ENCODE measurements at places on chromosomes 4 and X.

DNA sequence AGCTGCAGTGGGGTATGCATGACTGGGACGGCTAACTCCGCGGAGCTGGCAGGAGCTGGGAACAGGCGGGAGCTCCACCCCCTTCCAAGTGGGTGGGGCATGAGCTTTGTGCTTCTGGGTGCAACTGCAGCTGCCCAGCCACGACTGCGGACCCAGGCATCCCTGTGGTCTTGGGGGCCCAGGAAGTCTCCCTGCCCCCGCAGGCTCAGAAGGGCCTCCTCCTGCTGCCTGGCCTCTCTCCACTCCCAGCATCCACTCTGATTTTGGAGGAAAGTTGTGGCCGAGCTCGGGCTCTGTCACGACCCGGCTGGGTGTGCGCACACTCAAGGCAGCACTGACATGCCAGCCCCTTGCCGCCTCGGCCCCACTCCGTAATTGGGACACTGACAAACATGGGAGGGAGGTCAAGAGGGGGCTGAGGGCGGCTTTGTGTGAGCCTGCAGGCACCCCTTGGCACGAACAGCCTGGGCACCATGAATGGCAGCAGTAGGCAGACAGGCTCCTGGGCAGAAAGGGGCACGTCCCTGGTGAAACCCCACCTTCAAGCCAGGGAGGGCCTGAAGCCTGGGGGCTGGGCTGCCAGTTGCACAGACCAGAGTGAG is 822.6 kb downstream of the GLUD2 start:
- DNase-seq, result no peak

DNA sequence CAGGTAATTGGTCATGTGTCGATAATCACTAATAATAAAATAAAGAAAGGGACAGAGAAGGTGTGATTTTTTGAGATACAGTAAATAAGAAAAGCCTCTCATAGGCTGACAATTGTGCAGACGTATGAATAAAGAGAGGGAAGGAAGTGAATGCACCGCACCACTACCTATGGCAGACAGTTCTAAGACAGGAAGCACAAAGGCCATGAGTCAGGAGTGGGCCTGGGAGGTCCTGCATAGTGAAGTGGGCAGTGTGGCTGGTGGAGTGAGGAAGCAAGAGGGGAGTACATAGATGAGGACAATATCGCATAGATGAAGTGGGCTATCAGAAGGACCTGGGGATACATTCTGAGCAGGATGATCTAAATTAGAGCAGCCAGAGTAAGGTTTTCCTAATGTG is 75.6 kb downstream of the BMP3 start:
- DNase-seq, result no peak

- DNase-seq, result no peak
These were observed 8.9 kb downstream of the FHIP1A start for GRCh38 chr4:151417766-151418376.

- DNase-seq, result no peak
These were observed 5.9 kb downstream of the PDLIM3 start for GRCh38 chr4:185529413-185529812.

DNA sequence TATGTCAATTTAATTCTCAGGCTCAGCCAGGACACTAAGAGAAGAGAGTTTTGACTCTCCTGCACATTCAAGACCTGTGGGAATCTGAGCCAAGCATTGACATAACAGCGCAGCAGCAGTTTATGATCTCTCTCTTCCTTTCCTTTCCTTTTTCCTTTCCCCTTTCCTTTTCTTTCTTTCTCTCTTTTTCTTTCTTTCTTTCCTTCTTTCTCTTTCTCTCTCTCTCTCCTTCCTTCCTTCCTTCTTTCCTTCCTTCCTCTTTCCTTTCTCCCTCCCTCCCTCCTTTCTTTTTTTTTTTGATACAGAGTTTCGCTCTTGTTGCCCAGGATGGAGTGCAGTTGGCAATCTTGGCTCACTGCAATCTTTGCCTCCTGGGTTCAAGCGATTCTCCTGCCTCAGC is 21.6 kb downstream of the SAT1 start:
- DNase-seq, result no peak

DNA sequence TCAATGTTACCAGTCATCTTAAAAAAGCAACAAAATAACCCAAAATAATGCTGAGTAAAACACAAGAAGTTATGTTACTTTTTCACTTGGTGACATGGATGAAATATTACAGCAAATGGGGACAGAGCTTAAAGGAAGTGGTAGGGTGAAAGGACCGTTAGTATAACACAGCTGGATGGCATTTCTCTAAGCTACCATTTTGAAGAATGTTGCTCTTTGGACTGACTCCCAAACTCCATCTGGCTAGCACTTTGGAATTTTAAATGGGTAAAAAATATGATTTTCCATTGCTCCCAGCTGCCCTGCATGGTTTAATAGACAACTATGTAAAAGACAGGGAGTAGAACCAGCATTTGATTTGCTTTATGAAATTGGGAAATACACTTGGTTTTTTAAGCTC is 27.6 kb downstream of the CLCN5 start:
- no peak for DNase-seq

DNA sequence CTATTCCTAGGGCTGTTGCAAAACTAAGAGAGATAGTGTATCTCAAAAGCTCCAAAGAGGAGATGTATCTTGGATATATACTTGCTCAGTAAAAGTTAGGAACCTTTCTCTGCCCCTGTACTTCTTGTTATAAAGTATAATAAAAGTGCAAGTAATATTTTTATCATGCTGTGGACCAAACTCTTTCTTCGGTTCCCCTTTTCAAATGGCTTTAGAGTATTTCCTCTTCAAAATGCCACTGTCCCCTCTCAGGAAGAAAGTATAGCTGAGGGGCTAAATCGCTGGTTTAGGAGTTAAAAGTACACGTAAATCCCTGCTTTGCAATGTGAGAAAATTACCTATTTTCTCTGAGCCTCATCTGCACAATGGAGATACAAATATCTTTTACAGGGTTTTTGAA is 169.1 kb upstream of the FTHL17 start:
- no peak for DNase-seq

GRCh38 chr4:4368809-4369580 is 17.9 kb upstream of the NSG1 start:
- DNase-seq, result no peak

GRCh38 chr4:40321574-40322275 is 13.4 kb upstream of the CHRNA9 start:
- no peak for DNase-seq

DNA sequence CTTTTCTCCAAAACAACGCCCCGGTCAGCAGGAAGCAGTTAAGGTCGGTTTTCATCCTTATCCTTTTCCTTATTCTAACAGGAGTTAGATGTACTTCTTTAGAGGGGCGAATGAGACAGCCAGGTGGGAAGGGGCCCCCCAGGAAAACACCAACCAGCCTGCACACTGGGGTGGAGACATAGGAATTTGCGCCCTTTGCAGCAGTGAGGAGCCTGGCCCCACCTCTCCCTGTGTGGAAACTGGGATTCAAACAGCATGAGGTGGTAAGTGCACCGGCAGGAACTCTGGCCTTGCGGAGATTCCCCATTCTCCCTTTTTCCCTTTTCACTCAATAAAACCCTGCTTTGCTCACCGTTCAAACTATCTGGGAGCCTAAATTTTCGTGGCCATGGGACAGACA is 8.0 kb upstream of the FAM47C start:
- no peak for DNase-seq

DNA sequence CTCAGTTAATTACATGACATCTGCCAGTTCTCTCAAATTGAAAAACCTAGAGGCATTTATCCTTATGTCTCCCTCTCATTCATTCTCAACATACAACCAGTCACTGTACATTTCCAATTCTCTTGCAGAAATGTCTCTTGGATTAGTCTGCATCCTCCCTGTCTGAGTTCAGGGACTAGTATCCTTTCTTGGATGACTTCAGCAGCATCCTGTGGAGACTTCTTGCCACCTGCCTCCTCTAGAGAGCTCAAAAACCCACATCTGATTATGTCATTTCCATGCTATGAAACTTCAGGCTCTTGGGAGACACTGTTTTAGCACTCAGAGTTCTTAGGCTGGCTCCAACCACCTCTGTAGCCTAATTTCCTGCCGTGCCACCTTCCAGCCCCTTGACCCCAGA is 515.1 kb upstream of the DIPK2B start:
- DNase-seq, result no peak

GRCh38 chr4:99202094-99202493 is 17.0 kb downstream of the ADH6 start:
- DNase-seq, result no peak

- DNase-seq, result no peak
These were observed 168.8 kb downstream of the ATRX start for GRCh38 chrX:77617206-77617605.

GRCh38 chr4:1862055-1862911 is 6.3 kb upstream of the LETM1 start:
- DNase-seq, result no peak

DNA sequence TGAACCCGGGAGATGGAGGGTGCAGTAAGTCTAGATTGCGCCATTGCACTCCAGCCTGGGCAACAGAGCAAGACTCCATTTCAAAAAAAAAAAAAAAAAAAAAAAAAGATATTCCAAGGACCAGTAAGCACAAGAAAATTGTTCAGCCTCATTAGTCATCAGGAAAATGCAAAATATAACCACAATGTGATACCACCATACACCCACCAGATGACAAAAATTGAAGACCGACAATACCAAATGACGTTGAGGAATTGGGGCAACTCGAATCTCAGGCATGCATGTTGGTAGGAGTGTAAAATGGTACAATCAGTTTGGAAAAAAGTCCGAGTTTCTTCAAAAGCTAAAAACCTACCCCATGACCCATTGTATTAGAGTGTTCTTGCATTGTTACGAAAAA is 130.2 kb upstream of the FAM9B start:
- DNase-seq, result no peak

GRCh38 chrX:99142745-99143144 is 1267.3 kb downstream of the PCDH19 start:
- DNase-seq, result no peak

DNA sequence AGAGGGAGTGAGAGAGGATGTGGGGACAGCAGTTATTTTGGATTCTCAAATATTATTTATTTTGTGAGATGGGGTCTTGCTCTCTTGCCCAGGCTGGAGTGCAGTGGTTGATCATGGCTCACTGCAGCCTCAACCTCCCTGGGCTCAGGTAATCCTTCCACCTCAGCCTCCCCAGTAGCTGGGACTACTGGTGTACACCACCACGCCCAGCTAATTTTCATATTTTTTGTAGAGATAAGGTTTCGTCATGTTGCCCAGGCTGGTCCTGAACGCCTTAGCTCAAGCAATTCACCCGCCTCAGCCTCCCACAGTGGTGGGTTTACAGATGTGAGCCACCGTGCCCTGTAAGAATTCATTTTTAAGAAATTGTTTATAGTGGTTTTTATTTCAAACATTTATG is 61.2 kb downstream of the FHDC1 start:
- no peak for DNase-seq

DNA sequence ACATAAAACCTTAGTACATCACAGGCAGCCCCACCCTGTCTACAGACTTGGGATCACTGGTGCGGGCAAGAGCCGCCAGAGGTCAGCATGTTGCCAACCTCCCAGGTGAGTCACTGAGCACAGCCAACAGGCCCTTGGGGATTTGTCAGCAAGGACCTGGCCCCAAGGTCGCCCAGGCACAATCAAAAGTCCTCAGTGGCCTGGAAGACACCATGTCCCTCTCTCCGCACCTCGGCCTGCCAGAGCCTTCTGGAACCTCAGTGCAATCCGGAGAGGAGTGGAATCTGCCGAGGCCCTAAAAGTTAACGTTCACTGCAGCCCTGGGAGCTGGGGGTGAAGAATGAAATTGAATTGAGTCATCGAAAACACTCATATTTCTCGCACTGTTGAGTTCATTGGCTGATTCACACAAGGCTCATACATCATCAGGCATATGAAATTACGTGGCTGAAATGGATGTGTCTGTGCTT is 74.3 kb downstream of the WFS1 start:
- DNase-seq, result no peak

- DNase-seq, result no peak
These were observed 9.9 kb upstream of the SLC25A6 start for GRCh38 chrX:1401611-1402430.

- DNase-seq, result no peak
These were observed 3.3 kb upstream of the SH2D1A start for GRCh38 chrX:124343016-124343415.

DNA sequence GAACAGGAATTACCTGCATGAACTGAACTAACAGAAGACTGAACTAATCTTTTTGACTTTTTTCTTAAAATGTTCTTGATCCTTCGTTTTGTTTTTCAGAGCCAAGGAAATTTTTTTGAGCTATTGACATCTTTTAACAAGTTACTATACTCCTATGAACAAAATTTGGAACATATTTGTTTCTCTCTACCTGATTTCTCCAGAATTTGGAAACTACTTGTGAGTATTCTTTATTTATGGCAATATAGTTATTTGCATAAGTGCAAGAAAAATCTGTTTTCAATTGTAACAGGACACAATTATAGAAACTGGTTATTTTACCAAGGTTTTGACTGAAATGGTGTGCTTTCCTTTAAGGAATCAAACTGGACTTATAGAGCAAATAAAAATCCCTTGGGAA is 89.5 kb upstream of the HPGD start:
- no peak for DNase-seq

DNA sequence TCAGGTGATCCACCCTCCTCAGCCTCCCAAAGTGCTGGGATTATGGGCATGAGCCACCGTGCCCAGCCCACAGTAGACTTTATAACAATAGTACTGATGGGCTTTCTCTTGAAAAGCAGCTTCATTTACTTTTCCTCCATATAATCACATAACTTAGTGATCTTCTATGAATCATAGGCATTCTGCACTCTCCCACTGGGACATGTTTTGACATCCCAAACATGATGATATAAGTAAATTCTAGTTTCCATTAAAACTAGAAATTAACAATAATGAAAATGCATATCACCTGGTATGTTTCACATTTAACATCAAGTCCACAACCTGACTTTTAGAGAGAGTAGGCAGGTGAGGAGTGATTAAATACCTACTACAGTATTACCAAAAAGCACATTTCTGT is 96.5 kb downstream of the CAMK2D start:
- no peak for DNase-seq

DNA sequence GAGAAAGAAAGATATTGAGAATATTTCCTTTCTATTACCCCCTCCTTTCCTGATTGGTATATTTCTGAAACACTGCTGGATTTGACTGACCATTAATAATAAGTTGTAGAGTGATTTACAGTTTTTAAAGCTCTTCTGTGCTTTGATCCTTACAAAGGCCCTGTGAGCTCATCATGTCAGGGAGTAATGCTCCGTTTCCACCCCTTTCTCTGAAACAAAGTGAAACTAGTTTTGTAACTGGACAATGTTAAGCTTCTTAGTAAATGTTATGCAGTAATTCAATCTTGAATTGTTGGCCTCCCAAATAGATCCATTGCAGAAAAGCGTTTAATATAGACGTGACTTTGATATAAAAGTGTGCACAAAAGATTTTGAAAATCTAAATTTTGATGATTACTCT is 190.1 kb upstream of the GNPDA2 start:
- DNase-seq, result no peak
